ENCODE measurements at places on chromosomes 4 and X. TPM values are rescaled to one million over a fixed set of nuclear protein-coding genes. Genes with fewer than 3 reads are reported as not detected.

Gene TBC1D8B
- 17.3 TPM for total RNA-seq

Gene ENPP6
- total RNA-seq = not detected

Gene TLR2
- not detected for total RNA-seq

- DNase-seq = no peak
These were observed 52.0 kb downstream of the IRF2 start for GRCh38 chr4:184422378-184422777.

GRCh38 chr4:111991163-111991562, 154.1 kb upstream of the FAM241A start:
- no peak for DNase-seq

GRCh38 chr4:57059890-57060716, 50.1 kb downstream of the IGFBP7 start:
- peak; percentile 59 for DNase-seq

GRCh38 chr4:3360777-3361176, 68.0 kb downstream of the RGS12 start:
- no peak for DNase-seq

DNA sequence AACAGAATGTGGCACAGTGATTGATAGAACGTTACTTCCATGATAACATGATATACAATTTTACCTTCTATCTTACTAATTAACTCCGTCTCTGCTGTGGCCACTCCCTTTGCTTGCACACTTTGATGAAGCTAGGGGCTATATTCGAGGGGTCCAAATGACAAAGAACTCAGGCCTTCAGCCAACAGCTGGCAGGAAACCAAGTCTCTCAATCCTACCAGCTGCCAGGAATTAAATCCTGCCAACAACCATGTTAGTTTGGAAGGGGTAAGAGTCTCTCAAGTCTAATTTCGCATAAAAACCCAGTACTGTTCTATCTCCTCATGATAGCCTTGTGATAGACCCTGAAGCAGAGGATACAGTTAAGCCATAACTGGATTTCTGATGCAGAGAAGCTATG, 1122.9 kb upstream of the PCDH10 start:
- no peak for DNase-seq

DNA sequence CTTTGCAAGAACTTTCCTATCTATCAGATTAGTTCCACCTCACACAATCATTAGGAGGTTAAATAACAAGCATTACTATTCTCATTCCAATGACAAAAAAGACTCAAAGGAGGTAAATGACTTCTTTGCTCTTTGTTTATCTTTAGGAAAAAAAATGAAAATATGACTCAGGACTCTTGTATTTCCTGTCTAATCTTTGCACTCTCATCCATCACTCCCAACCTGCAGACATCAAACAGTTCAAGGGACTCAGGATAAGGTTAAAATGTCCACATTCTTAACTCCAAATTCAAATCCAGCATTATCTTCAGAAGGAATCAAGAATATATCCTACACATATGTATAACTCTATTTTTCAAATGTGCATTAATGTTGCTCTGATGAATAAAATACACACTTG, 139.6 kb downstream of the UNC5C start:
- peak; percentile 16 for DNase-seq

DNA sequence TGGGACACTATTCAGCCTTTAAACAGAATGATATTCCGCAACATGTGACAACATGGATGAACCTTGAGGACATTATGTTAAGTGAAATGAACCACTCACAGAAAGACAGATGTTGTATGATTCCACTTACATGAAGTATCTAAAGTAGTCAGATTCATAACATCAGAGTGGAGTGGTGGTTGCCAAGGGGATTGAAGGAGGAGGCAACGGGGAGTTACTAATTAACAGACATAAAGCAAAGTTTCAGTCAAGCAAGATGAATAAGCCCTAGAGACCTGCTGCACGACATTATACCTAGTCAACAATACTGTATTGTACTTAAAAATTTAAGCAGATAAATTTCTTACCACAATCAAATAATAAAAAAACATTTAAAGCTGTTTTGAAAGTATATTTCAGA, 105.0 kb upstream of the NR0B1 start:
- no peak for DNase-seq

GRCh38 chrX:3166670-3167455, 125.6 kb downstream of the ARSF start:
- no peak for DNase-seq

- DNase-seq = peak; percentile 37
These were observed 45.1 kb upstream of the LAMP2 start for GRCh38 chrX:120514236-120514635.

DNA sequence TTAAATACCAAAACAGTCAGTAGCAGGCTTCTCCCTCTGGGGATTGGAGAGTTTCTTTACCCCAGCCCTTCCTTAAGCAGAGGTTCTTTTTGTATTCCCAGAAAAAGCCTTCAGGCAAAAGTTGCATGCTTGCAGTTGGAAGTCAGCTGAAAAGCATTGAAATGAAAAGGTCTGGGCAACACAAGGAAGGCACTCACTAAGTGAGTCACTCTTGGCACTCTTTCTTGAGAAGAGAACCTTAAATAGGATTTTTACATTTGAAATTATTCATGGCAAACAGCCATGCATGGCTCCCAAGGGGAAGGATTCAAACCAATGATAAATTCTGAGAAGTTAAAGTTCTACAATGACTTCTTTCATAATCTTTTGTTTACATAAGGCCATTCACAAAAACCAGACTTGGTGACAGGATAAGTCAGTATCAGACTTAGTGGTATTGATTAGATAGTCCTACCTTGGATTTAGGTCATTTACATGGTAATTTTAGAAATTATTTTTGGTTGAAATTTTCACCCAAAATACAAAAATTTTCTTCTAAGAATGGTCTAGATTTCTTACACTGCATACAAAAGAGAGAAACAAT, 2068.9 kb downstream of the PCDH7 start:
- peak; percentile 62 for DNase-seq

- no peak for DNase-seq
These were observed 60.0 kb upstream of the NKX1-1 start for GRCh38 chr4:1466034-1466862.
